Amniotic stem cell (primary cell): ENCODE measurements at places on chromosomes 7 and 10.

DNA sequence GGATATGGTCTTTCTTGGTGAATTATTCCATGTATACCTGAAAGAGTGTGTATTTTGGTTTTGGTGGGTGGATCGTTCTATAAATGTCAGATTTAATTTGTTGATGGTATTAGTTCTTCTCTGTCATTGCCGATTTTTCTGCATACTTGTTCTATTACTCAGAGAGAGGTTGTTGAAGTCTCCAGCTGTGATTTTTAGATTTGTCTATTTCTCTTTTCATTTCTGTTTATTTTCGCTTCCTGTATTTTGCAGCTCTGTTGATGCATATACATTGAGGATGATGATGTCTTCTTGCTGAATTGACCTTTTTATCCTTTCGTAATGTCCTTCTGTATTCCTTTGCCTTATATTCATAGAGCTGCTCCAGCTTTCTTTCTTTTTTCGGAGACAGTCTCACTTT is 12.1 kb upstream of the BHLHA15 start:
- no peak for DNase-seq

DNA sequence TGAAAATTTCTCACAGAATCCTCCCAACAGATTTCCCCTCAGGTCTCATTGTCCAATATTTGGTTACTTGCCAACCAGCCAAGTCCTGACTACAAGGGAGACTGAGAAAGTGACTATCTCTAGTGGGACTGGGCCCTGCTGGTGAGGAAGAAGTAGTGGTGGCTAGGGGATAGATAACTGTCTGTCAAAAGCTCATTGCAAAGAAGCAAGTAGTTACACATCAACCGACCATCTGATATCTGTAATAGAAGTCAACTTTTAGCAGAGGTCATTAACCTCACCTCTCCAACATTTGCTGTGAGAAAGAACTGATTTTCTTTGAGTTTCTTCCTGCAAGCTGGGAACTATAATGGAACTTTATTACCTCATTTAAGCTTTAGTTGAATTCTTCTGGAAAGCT is 15.2 kb downstream of the STAMBPL1 start:
- no peak for DNase-seq

DNA sequence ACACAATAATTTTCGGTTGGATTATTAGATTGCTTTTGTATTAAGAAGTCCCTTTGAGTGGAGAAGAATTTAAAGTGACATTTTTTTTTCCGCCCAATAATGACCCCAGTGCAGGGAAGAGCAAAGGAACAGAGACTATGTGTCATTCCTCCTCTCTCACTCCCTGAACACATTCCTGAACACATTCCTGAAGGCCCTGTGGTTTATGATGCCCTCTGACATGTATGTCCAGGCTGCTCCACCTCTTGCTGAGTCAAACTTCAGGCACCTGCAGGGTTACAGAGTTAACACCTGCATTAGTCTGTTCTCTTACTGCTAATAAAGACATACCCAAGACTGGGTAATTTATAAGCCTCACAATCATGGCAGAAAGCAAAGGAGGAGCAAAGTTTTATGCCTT is 704.0 kb upstream of the LRRN3 start:
- DNase-seq: no peak

- DNase-seq: no peak
These were observed 275.9 kb downstream of the EXOC4 start for GRCh38 chr7:133528796-133529195.

GRCh38 chr10:106083572-106083971 is 1080.9 kb downstream of the SORCS1 start:
- no peak for DNase-seq

DNA sequence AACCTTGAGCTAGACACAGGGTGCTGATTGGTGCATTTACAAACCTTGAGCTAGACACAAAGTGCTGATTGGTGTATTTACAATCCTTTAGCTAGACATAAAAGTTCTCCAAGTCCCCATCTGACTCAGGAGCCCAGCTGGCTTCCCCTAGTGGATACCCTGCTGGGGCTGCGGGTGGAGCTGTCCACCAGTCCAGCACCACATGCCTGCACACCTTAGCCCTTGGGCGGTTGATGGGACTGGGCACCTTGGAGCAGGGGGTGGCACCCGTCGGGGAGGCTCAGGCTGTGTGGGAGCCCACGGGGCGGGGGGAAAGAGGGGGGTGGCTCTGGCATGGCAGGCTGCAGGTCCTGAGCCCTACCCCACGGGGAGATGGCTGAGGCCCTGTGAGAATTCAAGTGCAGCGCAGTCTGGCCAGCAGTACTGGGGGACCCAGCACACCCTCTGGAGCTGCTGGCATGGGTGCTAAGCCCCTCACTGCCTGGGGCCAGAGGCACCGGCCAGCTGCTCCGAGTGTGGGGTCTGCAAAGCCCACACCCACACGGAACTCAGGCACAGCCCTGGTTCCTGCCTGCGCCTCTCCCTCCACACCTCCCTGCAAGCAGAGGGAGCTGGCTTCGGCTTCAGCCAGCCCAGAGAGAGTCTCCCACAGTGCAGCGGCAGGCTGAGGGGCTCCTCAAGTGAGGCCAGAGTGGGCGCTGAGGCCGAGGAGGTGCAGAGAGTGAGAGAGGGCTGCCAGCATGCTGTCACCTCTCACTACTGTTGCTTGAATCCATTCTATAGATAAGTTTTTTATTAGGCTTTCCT is 369.8 kb upstream of the SMIM30 start:
- DNase-seq: no peak

GRCh38 chr7:108129018-108129965 is 869 bp downstream of the LAMB4 start:
- DNase-seq: no peak

GRCh38 chr7:133429371-133429770 is 176.5 kb downstream of the EXOC4 start:
- DNase-seq: no peak

- no peak for DNase-seq
These were observed 34.8 kb upstream of the AGR2 start for GRCh38 chr7:16839646-16840045.

GRCh38 chr10:95588025-95588424 is 26.9 kb upstream of the SORBS1 start:
- no peak for DNase-seq

- no peak for DNase-seq
These were observed 19.5 kb downstream of the CCDC71L start for GRCh38 chr7:106641416-106641815.

- DNase-seq: no peak
These were observed 121.4 kb upstream of the CHST15 start for GRCh38 chr10:124214610-124215375.

GRCh38 chr10:29881336-29881771 is 178.0 kb downstream of the JCAD start:
- DNase-seq: no peak
